ENCODE measurements at places on chromosomes 7 and 10.
A peak's percentile ranks its signal among the peaks of the same experiment; 100 is the strongest.

DNA sequence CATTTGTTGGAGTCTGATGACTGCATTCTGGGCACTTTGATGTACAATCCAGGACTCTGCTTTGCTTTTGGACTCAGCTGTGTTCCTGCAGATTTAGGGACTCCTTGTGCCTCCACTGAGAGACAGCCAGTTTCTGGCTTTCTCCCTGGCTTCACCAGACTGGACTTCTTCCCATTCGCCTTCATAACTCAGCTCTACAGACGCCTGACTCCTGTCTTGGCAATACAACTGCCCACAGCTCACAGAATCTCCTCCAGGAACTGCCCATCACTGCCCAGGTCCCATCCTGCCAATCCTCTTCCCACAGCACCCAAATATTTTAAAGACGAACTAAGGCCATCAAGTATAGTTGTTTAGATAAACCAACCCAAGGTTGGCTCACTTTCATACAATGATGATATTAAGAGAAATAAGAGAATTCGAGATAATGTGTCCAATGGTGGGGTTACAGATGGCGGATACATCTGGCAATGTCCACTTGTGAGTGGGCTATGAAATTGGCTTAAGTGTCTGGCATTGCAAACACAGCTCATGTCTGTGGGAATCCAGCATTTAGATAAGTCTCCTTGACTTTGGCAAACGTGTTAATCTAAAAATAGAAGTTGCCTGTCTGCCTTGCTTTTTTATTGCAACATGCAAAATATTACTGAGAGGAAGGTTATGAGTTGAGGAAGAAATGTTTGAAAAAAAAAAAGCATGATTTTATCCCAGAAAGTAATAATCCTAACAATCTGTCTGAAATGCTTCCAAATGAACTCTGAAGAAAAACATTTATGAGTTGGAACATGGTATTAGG is 95.1 kb downstream of the ITGA8 start:
- DNase-seq, result no peak

- DNase-seq, result peak; percentile 13
Observed at GRCh38 chr7:32892521-32893206, 1.1 kb upstream of the KBTBD2 start.

DNA sequence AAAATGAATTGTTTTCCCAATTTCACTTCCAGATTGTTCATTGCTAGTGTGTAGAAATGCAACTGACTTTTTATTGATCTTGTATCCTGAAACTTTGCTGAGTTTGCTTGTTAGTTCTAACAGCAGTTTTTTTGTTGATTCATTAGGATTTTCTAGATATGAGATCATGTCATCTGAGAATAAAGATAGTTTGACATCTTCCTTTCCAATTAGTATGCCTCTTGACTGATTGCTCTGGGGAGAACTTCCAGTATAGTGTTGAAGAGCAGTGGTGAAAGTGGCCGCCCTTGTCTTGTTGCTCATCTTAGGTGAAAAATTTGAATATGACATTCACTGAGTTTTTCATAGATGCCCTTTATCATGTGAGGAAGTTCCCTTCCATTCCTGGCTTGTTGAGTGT is 11.9 kb upstream of the SUN1 start:
- DNase-seq, result no peak

- no peak for DNase-seq
Observed at GRCh38 chr10:69890065-69890847, 88.5 kb downstream of the COL13A1 start.

DNA sequence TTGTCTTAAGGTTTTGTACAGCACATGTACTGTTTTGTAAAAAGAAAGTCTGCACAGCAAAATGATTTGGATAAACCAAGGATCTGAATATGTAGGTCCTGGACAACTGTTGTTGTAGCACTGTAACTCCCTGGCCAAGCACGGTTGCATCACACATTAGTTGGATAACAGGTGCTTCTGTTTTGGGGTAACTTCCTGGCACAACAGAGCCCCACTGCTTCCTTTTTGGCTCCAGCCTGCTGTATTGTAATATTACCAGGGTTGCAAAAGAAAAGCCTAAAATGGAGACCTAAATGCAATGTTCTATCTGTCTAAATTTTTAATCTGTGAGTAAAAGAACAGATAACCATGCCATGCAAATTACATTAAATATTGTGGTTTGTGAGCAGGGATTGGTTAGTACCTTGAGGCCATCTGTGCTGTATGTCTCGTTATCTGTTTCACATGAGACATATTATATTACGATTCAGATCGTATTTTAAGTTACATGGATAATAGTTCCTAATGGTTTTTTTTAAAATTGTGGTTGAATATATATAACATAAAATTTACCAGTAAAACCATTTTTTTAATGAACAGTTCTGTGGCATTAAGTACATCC is 27.5 kb upstream of the WAC start:
- DNase-seq, result no peak

- peak; percentile 49 for DNase-seq
Observed at GRCh38 chr7:73718905-73719805, at the start of gene STX1A. Gene STX1A, minus strand, starts transcription at chr7:73719669. Its CDS starts 38 bp downstream, at chr7:73719631.

DNA sequence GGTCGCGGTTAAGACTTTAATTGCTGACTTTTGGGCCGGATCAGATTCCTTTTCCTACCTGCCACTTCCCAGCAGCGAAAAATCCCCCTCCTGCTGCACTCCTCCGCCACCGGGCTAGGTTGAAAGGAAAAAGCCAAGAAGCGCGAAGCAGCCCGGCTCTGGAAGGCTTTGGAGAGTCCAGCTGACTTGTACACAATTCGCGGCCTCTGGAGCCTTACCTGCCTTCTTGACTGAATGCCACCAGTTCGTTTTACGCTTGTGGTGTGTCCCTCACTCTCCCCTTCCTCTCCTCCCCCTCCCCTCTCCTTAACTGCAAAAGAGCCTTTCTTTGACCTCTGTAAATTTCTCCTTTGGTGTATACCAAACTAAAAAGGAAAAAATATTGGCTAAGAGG is 2.7 kb upstream of the FEZF1 start:
- DNase-seq, result no peak

GRCh38 chr7:123761729-123762128 is 12.9 kb upstream of the WASL start:
- DNase-seq, result no peak

- no peak for DNase-seq
Observed at GRCh38 chr7:87140271-87140748, 11.9 kb upstream of the DMTF1 start.

- DNase-seq, result peak; percentile 31
Observed at GRCh38 chr10:61882621-61883370, 18.7 kb upstream of the ARID5B start.

- no peak for DNase-seq
Observed at GRCh38 chr10:45091968-45092367, 91.2 kb downstream of the ZNF22 start.

- DNase-seq, result no peak
Observed at GRCh38 chr7:29014725-29015124, 56.6 kb upstream of the TRIL start.

DNA sequence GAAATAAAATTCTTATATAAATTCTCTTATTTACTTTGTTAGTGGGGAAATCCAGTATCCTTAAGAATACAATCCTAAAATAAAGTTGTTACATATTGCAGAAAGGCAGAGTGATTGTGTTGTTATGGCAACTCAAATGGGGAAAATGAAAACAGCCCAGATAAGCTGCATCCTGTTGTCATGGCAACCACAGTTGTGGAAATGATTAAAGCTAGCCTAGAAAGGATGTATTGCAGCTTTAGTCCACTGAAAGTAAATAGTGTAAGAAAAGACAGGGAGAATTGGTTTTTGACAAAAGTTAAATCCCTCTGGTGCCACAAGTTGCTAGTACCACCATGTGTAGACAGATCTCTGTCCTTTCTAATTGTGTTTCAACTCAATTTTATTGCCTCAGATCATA is 43.2 kb downstream of the BTRC start:
- no peak for DNase-seq

GRCh38 chr10:101559596-101560297 is 28.3 kb downstream of the POLL start:
- DNase-seq, result no peak

DNA sequence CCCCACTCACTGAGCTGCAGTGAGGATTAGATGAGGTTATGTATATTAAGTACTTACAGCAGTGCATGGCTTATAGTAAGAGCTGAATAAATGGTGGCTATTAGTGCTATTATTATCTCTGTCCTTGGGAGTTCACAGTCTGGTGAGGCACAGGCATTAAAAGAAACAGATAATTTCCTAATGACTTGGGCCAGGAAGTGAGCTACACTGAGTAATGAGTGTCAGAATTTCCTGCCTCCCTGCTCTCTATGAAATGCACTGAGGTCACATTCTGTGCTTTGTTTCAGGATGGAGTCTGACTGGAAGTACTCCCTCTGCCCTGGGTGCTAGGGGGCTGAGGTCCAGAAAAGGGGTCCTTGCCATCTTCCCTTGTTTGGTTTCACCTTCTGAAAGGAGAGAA is 48.7 kb upstream of the LOXL4 start:
- no peak for DNase-seq

DNA sequence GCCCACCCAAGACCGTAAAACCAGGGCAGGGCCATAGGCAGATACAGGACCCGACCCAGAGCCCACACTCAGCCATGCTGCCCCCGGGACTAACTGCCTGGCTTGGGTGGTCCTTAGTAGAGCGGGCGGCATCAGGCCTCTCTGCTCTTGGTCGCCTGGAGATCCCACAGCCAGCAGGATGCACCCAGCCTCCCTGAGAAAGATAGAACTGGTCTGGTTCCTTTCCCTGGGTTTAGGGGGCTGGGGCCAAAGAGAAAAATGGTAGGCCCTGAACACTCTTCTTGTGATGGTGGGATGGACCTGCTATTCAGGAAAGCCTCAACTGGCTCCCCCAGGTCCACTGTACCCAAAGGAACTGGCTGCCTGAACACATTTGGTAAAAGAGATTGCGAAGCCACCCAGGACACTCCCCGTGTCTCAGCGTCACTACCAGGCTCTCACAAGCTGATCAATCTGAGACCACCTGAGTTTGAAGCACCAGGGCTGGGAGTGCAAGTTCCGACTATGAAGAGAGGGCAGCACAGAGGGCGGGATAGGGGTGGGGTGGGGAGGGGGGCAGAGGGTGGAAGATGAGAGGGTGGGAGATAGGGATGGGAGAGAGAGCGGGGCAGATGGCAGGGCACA is 591.5 kb downstream of the DNAJB6 start:
- no peak for DNase-seq

Data from activated CD4-positive, CD25-positive, alpha-beta regulatory T cell (primary cell).